Central memory CD4-positive, alpha-beta T cell (primary cell): ENCODE measurements at places on chromosomes 1 and 21.

DNA sequence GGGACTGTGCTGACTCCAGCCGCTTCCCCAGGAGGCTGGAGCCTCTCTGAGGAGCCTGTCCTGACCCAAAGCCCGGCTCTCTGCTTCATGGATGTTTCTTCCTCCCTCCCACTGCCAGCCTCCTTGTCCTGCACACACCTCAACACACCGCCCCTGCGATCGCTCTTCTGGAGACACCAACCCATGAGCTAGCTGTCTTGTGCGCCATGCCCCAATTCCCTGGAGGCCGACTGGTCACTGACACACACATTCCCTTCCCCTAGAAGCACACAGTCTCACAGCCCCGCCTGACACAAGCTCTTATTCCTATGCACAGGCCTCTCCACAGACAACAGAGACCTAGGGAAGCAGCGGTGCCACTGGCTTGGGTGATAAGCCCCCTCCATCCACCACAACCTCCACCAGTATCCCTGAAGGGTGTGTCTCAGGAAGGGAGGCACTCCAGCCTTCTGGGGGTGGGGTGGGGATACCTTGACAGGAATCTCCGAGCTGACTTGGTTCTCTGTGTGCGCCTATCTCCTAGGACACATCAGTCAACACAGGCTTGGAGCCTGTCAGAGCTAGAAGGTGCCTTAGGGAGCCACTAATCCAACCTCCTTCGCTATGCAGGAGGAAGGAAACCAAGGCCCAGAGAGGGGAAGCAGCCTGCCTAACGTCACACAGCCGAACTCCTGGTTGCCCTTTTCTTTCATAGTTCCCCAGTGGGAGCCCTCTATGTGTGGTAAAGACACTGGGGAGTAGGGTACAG is 31.1 kb downstream of the AHDC1 start:
- DNase-seq: no peak

DNA sequence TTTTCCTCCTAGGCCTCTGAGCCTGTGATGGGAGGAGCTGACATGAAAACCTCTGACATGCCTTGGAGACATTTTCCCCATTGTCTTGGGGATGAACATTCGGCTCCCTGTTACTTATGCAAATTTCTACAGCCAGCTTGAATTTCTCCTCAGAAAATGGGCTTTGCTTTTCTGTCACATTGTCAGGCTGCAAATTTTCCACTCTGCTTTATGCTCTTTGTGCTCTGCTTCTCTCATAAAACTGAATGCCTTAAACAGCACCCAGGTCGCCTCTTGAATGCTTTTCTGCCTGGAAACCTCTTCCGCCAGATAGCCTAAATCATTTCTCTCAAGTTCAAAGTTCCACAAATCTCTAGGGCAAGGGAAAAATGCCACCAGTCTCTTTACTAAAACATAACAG is 46.7 kb upstream of the TENT5C start:
- DNase-seq: no peak

- DNase-seq: no peak
Observed at GRCh38 chr1:221117548-221117951, 238.3 kb downstream of the HLX start.

GRCh38 chr1:36176106-36176949 is 20.4 kb downstream of the MAP7D1 start:
- no peak for DNase-seq

DNA sequence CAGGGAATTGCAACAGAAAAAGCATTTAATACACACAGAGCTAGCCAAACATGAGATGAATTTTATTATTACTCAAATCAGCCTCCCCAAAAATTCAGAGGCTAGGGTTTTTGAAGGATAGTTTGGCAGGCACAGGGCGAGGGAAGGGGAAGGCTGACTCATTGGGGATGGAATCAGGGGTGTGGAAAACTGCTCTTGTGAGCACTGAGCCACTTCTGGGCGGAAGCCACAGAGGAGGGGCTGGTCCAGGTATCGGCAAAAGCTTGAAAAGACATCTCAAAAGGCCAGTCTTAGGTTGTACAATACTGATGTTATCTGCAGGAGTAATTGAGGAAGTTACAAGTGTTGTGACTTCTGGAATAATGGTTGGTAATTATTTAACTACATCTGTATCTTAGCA is 109.4 kb downstream of the TLR5 start:
- DNase-seq: no peak

DNA sequence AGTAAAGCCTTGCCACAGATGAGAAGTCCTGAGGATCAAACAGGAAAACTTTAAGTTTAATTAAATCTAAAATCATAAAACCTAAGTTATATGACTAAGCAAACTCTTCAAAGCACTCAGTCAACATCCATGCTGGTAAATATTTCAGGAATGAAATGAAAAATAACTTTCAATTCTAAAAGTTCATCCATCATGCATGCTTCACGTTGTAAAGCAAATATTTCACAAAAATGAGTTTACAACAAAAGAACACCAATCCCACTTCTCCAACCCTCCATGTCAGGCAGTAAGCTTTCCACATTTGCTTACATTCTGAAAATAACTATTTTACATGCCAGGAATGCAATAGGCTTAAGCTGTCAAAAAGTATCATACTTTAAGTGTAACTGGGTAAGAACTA is 16.8 kb downstream of the APP start:
- DNase-seq: no peak

DNA sequence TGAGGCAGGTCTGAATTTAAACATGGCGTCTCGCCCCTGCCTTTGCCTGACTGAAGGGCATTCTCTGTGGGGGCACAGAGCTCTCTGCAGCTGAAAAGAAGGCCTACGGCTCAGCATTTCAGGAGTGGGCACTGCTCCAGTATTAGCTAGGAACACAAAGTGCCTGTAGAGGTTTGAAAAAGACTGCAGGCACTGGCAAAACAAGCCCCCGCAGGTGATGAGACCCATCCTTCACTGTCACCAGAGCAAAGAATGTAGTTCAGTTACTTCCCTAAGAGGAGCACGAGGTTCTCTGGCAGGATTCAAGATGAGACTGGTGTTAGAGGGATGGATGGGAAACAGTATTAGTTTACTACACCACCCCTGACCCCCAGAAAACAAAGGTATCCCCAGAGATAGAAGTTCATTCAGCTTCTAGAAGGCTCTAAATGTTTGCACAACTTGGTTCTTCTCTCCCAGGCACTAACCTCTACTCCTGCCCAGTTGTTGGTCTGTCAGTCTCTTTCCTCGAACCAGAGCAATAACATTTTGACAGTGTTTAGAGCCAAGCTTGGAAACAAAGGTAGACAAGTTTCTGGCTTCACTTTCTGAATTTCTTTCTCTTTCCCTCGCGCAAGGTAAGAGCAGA is 101.9 kb upstream of the KCNE2 start:
- no peak for DNase-seq

DNA sequence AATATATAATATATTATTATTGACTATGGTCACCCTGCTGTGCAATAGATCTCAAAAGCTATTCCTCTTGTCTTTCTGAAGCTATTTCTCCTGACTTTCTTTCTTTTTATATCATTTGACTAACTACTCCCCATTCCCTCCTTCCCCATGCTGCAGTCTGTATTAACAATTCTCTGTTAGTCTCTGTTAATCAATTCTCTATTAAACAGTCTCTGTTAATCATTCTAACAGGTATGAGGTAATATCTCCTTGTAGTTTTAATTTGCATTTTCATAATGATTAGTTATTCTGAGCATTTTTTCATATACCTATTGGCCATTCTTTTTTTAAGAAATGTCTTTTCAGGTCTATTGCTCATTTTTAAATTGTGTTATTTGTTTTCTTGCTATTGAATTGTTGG is 201.0 kb upstream of the B3GALT2 start:
- DNase-seq: no peak

- DNase-seq: no peak
Observed at GRCh38 chr1:209871430-209871829, 43.7 kb downstream of the UTP25 start.

GRCh38 chr21:21114461-21114860 is 116.3 kb downstream of the NCAM2 start:
- DNase-seq: no peak

- DNase-seq: no peak
Observed at GRCh38 chr1:80918380-80918779, 882.4 kb upstream of the ADGRL2 start.

DNA sequence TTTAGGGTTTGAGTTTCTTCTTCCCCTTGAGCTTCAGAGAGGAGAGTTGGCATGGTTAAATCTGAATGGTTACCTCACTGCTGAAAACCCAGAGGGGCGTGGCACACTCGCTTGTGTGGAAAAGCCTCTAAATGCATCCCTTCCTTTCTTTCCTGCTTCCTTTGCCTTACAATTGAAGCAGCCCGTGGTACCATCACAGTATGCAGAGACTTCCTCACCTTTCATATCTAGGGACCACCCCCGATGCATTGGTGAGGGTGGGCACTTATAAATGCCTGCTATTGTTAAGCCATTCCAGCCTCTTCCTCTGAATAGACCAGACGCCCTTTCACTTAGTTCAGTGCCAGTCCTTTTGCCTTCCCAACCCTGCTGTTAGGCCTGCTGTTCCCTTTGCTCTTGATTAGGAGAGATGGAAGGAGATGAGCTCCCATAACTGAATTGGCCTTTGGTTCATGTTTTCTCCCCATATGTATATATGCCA is 21.9 kb upstream of the LAX1 start:
- DNase-seq: no peak

GRCh38 chr1:39427912-39428311 is 63.5 kb upstream of the BMP8A start:
- no peak for DNase-seq
